Peyer's patch (tissue), 4 donors: ENCODE measurements at places on chromosomes 5 and 9. TPM values are rescaled to one million over a fixed set of nuclear protein-coding genes. Genes with fewer than 3 reads are reported as not detected.

- no peak for DNase-seq
- H3K4me1 ChIP-seq = peaks cover 5% of the 10 kb centered on the region
- no peaks in the 10 kb centered on the region for H3K36me3 ChIP-seq
- no peak overlapping the region for H3K4me3 ChIP-seq
- no peak overlapping the region for H3K27ac ChIP-seq
These were observed 332.3 kb downstream of the CWC27 start for GRCh38 chr5:65100911-65101631.

DNA sequence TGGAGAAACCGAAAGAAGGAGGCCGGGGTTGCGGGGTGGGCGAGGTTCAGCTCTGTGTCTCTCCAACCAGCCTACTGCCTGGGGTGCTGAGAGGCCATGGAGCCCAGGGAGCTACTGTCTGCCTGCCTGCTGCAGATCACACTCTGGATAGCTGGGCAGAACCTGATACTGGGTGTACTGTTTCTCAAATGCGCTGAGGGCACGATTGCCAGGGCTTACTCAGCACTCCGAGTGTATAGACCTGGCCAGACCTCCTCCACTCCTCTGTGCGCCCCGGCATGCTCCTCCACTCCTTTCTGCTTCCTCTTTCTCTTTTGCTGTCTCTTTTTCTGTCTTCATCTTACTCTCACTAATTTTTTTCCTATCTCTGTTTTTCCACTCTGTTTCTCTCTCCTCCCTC, 215.1 kb downstream of the PAPPA start:
- H3K27ac ChIP-seq = no peak overlapping the region
- no peaks in the 10 kb centered on the region for H3K4me1 ChIP-seq
- H3K36me3 ChIP-seq = no peaks in the 10 kb centered on the region
- no peak for DNase-seq

CARD6 gene
- total RNA-seq = 20.6 TPM

- no peaks in the 10 kb centered on the region for H3K36me3 ChIP-seq
- peaks cover 13% of the 10 kb centered on the region for H3K4me1 ChIP-seq
- H3K4me3 ChIP-seq = peak overlapping the region; percentile 9
- H3K27me3 ChIP-seq = no peaks in the 10 kb centered on the region
These were observed 2.6 kb downstream of the SPARC start for GRCh38 chr5:151683986-151684588.

GRCh38 chr9:27535701-27536118, 6.1 kb upstream of the MOB3B start:
- H3K27ac ChIP-seq = no peak overlapping the region
- no peaks in the 10 kb centered on the region for H3K27me3 ChIP-seq
- DNase-seq = no peak
- no peaks in the 10 kb centered on the region for H3K36me3 ChIP-seq
- H3K4me1 ChIP-seq = peaks cover 10% of the 10 kb centered on the region
- H3K4me3 ChIP-seq = no peak overlapping the region

PCDHGB1 gene
- total RNA-seq = 0.53 TPM

GRCh38 chr9:28779243-28779642, 1206.0 kb upstream of the C9orf72 start:
- H3K4me1 ChIP-seq = no peaks in the 10 kb centered on the region
- no peaks in the 10 kb centered on the region for H3K27me3 ChIP-seq
- no peak for DNase-seq
- no peaks in the 10 kb centered on the region for H3K36me3 ChIP-seq
- H3K27ac ChIP-seq = no peak overlapping the region

DNA sequence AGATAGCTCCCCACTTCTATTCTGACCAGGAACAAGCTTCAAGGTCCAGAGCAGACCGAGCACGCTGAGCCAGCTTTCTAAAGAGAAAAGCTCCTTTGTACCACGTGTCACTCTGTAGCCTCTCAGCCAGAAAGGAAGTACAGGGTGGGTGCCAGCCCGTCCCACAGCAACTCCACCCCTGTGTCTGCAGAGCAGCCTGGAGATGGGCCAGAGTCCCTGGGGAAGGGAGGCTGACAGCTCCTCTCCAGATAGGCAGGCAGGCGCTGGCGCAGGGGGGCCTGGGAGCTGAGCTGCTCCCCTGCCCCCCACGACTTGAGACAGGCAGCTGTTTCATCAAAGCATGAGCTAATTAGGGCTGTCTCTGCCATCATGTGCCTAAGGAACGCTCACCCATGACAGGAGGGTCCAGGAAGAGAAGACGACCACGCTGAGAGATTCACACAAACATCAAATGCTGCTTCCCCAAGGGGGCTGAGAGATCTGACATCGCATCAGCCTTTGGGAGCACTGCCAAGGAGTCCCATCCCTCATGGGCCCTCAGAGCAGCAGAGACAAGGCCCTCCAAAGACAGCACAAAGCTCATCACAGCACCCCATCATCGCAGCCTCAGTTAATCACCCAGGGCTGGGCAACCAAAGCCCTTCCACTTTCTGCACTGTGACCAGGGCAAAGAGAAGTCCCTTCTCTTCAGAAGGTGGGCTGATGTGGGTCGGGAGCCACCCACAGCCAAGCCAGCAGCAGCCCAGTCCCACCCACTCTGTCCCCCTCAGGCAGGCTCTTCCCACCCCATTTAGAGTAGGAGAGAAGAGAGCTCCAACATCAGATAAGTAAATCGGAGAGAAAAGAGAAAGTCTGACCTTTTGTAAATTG, 78.5 kb upstream of the LRRTM2 start:
- H3K27ac ChIP-seq = no peak overlapping the region
- no peaks in the 10 kb centered on the region for H3K27me3 ChIP-seq
- peaks cover 6% of the 10 kb centered on the region for H3K4me1 ChIP-seq
- H3K4me3 ChIP-seq = no peak overlapping the region
